Esophagus muscularis mucosa (tissue), 4 donors: ENCODE measurements at places on chromosomes 16 and 17. TPM values are rescaled to one million over a fixed set of nuclear protein-coding genes. Genes with fewer than 3 reads are reported as not detected.

DNA sequence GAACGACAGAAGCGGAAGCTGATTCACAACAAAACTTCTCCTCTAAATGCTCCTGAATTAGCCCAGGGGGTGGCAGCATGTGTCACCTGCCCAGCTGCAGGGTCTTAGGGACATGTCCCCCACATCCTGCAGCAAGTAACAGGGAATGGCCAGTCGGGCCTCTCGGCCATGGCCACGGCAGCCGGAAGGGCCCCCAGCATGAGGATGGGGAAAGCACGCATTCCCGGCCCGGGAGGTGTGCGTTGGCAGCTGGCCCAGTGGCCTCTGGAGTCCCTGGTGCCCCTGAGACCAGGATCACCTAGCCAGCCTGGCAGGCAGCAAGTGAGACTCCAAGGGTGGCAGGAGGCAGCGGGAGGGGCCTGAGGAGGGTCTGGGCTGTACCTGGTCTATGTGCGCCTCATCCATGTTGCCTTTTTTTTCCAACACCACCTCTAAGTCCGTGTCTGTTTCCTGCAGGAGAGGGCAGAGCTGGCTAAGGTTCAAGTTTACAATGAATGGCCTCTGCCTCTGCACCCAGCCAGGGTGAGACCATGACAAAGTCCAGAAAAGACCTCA is 7.0 kb downstream of the KNOP1 start:
- peaks cover 46% of the 10 kb centered on the region for H3K36me3 ChIP-seq

GRCh38 chr17:30236766-30237165 is 1.3 kb upstream of the SLC6A4 start:
- DNase-seq = no peak
- peak overlapping the region; percentile 9 for H3K4me3 ChIP-seq
- peaks cover 74% of the 10 kb centered on the region for H3K27me3 ChIP-seq

GRCh38 chr17:66123163-66123562 is 68.8 kb downstream of the CEP112 start:
- H3K4me3 ChIP-seq = no peak overlapping the region
- no peaks in the 10 kb centered on the region for H3K4me1 ChIP-seq
- no peak overlapping the region for H3K27ac ChIP-seq

DNA sequence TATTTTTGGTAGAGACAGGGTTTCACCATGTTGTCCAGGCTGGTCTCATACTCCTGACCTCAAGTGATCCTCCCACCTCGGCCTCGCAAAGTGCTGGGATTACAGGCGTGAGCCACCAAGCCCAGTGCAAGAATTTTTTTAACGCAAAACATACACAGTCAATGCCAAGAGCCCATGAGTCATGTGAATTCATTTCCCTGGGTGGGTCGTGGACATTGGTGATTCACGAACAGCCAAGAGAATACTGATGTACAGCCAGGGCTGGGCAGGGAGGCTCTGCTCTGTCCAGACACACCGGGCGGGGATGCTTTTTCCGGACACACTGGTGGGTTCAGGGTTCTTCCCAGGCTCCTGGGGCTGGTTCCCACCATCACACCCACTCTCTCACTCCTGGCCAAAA is 17.7 kb downstream of the SLC38A8 start:
- H3K4me3 ChIP-seq = no peak overlapping the region
- DNase-seq = no peak
- no peak overlapping the region for H3K27ac ChIP-seq
- H3K36me3 ChIP-seq = no peaks in the 10 kb centered on the region
- no peaks in the 10 kb centered on the region for H3K27me3 ChIP-seq

DNA sequence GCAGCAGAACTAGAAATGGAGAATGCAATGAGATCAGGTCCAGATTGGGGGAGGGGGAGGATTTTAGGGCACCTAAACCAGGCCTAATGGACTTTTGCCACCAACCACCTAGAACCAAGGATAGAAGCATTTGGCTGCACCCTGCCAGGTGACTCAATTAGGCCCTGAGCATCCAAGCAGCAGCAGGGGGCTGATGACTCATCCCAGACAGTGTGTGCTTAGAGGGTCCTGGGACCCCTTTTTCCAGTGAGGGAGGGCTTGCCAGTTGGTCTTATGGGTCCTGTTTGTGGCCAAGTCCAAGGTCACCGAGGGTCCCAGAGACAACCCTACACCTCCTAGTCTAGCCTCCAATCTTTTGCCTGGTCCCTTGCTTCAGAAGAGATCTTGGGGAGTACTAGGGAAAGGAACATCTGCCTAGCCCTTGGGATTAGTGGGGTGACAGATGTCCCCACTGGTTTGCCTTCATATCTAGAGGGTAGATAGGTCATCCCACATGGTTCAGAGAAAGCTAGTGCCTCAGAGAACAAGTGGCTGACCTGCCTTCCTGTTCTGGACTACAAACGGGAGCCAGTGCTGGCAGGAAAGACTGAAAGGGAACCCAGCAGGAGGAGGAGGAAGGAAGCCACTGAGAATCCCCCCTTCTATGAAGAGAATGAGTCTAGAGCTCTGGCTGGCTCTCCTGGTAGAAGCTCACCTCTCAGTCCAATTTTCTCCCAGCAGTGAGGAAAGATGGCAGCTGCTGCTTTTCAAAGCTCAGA is 1.6 kb upstream of the TBKBP1 start:
- peaks cover 43% of the 10 kb centered on the region for H3K4me1 ChIP-seq
- no peak for DNase-seq
- peaks cover 7% of the 10 kb centered on the region for H3K36me3 ChIP-seq
- no peaks in the 10 kb centered on the region for H3K27me3 ChIP-seq
- H3K27ac ChIP-seq = no peak overlapping the region

SCGB1C2 gene
- not detected for total RNA-seq

PRMT7 gene
- total RNA-seq = 20.0 TPM

DNA sequence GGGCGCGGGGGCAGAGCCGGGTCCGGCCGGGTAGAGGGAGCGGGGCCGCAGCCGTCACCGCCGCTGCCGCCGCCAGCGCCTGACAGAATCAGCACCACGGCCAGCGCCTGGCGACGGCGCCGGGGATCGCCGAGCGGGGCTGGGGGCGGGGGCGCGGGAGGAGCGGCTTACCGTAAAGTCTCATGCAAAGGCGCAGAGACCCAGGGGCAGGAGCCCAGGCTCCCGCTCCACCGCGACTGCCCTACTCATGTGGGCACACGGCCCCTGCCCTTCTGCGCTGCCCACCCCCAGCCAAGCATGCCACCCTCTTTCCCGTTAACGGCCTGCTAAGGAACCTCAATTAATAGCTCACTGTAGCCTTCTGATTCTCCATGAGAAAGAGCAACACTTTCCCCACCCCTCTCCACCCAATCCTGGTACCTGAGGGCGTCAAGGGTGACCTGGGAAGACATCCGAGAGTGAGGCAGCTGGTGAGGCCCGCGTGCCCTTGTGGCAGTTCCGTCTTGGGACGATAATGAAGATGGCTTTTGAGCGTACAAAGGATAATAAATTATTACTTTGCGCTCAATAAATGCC is at the start of gene SEZ6:
SEZ6 (minus strand) TSS at position 98 of the 576 bp plus-strand sequence. CDS start 164 bp downstream, outside the sequence.
- peaks cover 73% of the 10 kb centered on the region for H3K27me3 ChIP-seq
- H3K36me3 ChIP-seq = no peaks in the 10 kb centered on the region
- no peak for DNase-seq
- H3K4me3 ChIP-seq = peak within 1 kb of the TSS; percentile 19
- H3K27ac ChIP-seq = no peak within 1 kb of the TSS

DNA sequence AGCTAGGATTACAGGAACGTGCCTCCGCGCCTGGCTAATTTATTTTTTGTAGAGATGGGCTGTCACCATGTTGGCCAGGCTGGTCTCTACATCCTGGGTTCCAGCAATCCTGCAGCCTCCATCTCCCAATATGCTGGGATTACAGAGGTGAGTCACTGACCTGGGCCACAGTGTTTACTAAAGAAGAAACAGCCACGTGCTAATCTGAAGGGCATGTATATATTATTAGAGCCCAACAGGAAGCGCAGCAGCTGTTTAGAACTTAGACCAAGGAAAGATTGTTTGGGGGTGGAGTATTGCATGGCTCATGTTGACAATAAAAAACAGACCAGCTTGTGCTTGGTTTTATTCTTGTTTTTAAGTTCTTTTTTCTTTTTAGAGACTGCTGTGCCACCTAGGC is 60.2 kb downstream of the HAPSTR1 start:
- no peak for DNase-seq
- no peak overlapping the region for H3K27ac ChIP-seq
- no peaks in the 10 kb centered on the region for H3K27me3 ChIP-seq

TOP2A gene
- total RNA-seq = under 0.01 TPM

GRCh38 chr17:43176119-43176570 is 5.1 kb downstream of the NBR1 start:
- no peaks in the 10 kb centered on the region for H3K27me3 ChIP-seq
- peak overlapping the region; percentile 22 for H3K27ac ChIP-seq
- DNase-seq = no peak
- no peak overlapping the region for H3K4me3 ChIP-seq
- H3K4me1 ChIP-seq = peaks cover 70% of the 10 kb centered on the region

METRN gene
- 143 TPM for total RNA-seq

DNA sequence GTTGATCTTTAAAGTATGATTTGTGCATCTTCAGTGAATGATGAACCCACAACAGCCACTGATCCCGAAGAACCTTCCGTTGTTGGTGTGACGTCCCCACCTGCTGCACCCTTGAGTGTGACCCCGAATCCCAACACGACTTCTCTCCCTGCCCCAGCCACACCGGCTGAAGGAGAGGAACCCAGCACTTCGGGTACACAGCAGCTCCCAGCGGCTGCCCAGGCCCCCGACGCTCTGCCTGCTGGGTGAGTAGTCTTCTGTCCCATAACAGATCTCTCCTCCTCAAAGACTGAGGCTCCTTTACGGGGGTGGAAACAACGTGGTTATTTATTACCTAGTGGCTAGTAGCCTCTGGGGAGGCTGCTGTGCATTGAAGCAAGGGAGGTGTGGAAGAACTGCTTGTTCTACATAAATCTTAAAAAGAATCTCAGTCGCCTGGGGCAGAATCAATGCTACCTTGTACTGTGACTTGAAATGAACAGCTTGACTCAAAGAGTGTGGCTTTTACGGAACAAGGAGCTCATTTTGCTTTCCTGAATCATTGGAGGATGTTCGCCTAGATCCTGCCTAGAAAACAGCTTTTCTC is 63.0 kb upstream of the CLEC18A start:
- H3K27me3 ChIP-seq = no peaks in the 10 kb centered on the region
- no peak overlapping the region for H3K27ac ChIP-seq
- peaks cover 16% of the 10 kb centered on the region for H3K4me1 ChIP-seq

DNA sequence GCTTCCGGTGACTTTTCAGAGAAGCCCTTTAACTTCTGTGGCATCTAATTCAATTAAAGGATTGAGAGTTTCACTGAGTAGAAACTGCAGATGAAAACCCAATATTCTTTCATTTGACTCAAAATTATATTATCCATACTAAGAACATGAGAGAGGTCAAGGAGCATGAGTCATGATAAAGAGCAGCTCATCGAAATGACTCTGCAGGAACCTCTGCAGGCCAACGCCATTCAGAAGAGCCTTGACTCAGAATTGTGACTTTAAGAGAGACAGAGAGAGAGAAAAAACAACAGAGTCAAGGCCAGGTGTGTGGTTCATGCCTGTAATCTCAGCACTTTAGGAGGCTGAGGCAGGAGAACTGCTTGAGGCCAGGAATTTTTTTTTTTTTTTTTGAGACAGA is 417.2 kb upstream of the XYLT1 start:
- peak; percentile 8 for DNase-seq
- no peaks in the 10 kb centered on the region for H3K27me3 ChIP-seq
- H3K27ac ChIP-seq = no peak overlapping the region
- no peaks in the 10 kb centered on the region for H3K4me1 ChIP-seq
- H3K4me3 ChIP-seq = no peak overlapping the region

GNGT2 gene
- total RNA-seq = 2.2 TPM

MCRIP1 gene
- 146 TPM for total RNA-seq

CSH2 gene
- not detected for total RNA-seq

GRCh38 chr16:4894276-4895150 is 42.4 kb downstream of the PPL start:
- peaks cover 25% of the 10 kb centered on the region for H3K36me3 ChIP-seq
- H3K4me1 ChIP-seq = peaks cover 15% of the 10 kb centered on the region
- no peak overlapping the region for H3K27ac ChIP-seq
- no peak for DNase-seq
- no peaks in the 10 kb centered on the region for H3K27me3 ChIP-seq

KRT24 gene
- 0.52 TPM for total RNA-seq

ALDH3A1 gene
- total RNA-seq = 0.17 TPM

- H3K4me3 ChIP-seq = no peak overlapping the region
- no peak overlapping the region for H3K27ac ChIP-seq
- no peak for DNase-seq
- peaks cover 44% of the 10 kb centered on the region for H3K36me3 ChIP-seq
- H3K27me3 ChIP-seq = no peaks in the 10 kb centered on the region
Observed at GRCh38 chr17:44176257-44176656, 5.8 kb downstream of the ASB16 start.
